ENCODE measurements at places on chromosomes 4 and X. TPM values are rescaled to one million over a fixed set of nuclear protein-coding genes. Genes with fewer than 3 reads are reported as not detected.

The EMCN gene
- polyA plus RNA-seq: 42.9 TPM

- DNase-seq: peak; percentile 61
These were observed at the start of gene CXCL3 for GRCh38 chr4:74038425-74039314. CXCL3 (minus strand) TSS chr4:74038689; CDS start chr4:74038611, 78 bp downstream.

DNA sequence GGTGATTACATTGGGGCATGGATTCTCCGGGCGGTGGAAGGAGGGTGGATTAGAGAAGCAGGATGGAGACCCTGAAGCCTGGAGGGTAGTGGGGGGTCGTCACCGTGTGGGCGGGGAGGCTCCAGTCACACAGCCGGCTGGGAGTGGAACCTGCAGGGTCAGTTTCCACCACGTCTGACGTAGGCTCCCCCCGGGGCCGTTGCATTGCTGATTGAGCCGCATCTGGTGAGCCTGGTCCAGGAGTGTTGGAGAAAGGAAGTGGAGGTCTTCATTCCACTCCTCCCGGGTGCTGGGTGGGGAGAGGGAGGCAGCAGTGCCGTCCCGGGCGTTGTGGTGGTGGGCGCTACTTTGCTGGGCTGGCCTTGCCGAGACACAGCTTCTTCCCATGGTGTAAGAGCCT, 28.1 kb downstream of the TBC1D14 start:
- no peak for DNase-seq

DNA sequence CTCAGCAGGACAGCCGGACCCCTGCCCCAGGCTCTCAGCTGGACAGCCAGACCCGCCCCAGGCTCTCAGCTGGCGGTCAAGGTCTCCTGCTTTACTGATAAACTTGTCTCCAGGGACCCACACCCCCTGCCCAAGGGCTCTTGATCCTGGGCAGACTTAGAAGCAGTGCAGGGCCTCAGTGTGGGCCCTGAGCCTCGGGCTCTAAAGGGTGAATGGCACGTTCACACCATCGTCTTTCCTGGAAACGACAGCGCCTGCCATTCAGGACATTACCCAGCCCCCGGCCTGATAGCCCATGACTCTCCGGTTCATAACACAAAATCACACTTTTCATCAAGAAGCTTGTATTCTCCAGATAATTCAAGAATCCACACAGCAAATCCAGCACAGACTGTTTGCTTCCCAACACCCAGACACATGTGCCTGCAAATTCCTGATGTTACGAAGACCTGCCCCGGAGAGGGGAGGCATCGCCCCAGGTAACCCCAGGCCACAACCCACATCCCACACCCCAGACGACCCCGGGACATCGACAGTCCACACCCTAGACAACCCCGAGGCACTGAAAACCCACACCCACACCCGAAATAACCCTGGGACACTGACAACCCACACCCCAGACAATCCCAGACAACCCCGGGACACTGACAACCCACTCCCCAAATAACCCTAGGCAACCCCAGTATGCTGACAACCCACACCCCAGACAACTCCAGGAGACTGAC, 136.8 kb downstream of the FAM53A start:
- no peak for DNase-seq

Measured in right lung (tissue), 10 donors.